Activated naive CD8-positive, alpha-beta T cell treated with anti-CD3 and anti-CD28 coated beads, Interleukin-2, amount 50 U/mL, for 24 hours (primary cell): ENCODE measurements at places on chromosomes 2 and 18.

DNA sequence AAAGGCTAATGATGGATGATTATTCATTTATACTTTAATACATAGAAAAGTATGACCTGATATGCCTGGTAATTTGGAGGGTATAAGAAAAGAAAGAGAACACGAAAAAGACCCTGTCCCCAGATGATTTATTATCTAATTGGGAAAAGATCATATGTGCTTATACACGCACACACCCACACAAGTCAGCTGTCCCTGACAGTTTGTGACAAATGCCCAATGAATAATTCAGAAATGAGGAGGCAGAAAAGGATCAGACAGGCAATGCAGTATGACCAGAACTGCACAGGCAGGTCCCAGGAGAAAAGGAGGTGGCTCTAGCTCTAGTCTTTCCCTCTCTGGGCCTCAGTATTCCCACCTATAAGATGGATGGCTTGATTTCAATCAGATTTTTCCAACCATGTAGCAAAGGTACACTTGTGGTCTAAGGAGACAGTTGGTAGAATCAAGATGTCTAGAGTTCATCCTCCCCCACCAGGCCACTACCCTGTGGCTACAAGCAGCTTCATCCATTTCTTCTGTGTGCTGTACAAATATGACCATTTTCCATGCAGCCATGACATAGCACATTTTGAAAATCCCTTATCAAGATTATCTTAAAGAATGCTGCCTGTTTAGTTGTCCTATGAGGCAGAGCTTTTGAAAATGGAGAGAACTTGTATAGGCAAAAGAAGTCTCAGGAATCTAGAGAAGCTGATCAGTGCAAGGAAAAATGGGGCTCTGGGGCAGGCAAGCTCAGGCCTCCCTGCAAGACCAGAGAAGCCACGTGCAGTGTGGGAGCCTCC, 19.7 kb downstream of the CYRIA start:
- no peak for DNase-seq

DNA sequence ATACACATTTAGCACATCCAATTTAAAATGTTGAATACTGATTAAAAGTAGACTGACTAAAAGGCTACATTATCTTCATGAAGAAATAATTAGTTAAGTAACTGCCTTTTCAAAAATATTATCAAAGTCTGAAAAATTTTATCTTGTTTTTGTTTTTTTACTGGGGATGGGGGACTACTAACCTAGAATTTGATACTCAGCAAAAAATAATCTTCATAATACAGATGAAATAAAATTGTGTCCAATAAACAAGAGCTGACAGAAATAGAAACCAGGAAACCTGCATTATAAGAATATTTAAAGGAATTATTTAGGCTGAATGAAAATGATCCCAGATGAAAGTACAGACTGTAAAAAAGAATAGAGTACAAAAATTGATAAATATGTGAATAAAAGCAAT, 200.7 kb upstream of the RGPD4 start:
- no peak for DNase-seq

- no peak for DNase-seq
These were observed 54.2 kb downstream of the SERTAD2 start for GRCh38 chr2:64599469-64599868.

DNA sequence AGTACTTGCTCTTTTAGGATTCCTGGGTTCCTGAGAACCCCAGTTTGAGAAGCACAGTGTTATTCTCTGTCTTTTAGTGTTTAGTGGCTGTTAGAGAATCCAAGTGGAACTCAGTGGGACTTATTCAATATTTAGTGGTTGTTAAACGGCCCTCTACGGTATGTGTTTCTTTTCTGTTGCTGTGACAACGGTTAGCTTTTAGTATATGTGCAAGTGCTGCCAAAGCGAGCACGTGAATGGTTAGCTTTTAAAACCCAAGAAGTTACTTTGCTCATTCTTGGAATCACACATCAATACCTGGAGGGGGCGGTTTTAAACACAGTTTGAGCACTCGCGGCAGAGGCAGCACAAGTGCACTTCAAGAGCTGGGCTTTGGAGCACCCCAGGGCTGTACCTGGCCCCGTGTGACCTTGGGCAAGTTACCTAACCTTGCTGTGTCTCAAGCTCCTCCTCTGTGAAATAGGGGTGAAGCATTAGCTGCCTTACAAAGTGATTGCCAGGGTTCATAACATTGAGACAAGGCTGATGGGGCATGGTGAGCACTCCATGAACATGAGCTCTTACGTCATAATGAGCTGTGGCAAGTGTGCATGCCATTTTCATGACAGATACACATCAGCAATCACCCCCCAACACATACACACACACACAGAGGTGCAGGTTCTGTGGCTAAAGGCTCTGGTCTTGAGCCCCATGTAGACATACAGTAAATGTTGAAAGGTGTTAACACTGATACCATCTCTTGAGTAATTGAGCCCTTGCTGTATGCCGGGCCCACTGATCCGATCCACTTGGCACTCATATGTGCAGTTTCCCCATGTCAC, 234.1 kb downstream of the ALPK2 start:
- DNase-seq, result no peak

- DNase-seq, result no peak
These were observed 161.6 kb downstream of the CTIF start for GRCh38 chr18:48700446-48700845.

DNA sequence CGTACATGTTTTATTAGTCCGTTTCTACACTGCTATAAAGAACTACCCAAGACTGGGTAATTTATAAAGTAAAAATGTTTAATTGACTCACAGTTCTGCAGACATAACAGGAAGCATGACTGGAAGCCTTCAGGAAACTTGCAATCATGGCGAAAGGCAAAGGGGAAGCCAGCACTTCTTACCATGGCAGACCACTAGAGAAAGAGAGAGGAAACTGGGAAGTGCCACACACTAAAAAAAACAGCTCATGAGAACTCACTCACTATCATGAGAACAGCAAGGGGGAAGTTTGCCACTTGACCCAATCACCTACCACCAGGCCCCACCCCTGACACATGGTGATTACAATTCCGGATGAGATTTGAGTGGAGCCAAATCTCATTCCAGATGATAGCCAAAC, 466.2 kb downstream of the IRS1 start:
- no peak for DNase-seq

- DNase-seq, result no peak
These were observed 21.9 kb downstream of the SERPINB12 start for GRCh38 chr18:63564021-63564420.

DNA sequence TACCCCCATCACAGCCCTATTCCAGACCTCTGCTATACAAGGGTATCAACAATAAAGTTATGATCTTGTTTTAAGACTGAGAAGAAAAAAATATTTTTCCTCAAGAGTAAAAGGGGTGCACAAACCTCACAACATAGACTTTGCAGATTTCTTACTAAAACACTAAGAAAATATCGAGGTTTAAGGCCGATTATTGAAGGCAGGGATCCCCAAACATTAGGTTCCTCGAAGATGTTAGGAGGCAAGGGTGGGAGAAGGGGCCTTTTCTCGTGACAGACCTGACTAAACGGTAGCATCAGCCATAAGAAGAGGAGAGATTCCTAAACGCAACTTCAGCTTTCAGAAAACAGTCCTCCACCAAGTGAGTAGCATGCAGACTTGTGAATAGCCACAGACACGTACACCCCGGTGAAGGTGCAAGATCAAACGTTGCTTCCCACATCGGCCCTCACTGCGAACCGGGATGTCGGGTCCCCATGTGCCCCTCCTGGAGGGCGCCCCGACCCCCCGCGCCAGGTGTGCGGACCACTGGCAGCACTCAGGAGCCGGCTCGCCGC, 678 bp downstream of the PIAS2 start:
- DNase-seq, result no peak

DNA sequence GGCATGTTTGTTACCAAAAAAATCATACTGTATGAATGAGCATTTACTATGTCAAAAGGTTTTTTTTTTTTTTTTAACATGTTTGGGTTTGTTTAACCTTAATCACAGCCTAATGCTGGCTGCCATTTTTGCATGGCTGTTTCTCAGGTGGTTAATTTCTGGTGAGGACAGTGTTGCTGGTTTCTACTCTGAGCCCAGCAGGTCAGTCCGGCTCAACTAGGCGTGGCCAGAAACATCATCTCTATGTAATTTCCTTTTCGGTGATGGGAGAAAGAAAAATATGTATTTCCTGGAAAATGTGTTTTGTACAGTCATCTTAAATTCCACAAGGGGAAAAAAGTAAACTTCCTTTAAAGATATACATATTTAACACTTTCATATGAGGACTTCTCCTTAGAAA, 24.9 kb upstream of the BZW1 start:
- no peak for DNase-seq

DNA sequence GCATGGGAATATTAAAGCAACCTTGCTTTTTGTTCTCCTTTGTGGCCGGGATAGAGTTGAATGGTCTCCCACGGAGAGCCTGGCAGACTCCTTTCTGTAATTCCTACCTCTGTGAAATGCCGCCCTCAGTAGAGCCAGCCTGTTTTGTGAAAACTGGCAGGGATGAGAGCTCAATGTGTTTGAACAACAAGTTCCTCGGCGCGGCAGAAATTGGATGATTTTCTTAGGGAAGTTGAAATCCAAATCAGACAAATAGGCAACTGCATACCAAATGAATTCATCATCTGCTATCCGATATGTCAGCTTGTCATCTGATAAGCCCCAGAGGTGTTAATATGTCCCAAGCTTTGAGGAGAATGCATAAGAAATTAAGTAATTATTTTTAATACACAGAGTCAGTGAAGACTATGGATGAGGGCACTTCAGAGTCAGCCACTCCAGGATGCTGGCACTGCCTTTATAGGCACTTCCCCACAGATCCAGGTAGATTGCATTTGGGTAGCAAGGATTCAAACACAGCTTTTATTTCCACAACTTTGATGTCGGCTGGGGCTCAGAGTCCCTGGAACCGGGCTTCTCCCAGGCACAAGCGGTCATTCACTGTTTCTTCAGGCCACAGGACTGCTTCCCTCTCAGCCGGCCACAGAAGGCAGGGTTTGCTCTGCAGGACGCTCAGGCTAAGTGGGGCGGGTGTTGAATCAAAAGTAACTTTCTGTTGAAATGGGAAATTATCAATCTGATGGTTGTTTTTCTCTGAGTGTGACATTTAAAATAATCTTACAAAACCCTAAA, 82.8 kb upstream of the REV1 start:
- no peak for DNase-seq

DNA sequence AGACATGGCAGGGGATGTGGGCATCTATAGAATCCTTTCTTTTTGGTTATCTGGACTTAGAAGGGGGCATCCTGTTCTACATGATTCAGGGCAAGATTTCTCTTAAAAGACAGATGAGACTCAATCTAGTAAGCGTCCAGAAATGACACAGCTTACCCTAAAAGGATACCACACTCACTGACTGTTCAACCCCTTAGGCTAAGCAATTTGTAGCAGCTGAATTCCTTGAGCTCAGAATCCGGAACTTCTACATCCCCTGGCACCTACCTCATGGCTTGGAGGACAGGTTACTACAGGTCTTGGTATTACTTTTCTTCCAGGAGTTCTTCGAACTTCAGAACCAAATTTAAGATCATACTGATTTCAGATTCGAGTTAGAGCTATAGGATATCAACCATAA, 138.4 kb downstream of the LAMA3 start:
- DNase-seq, result no peak

DNA sequence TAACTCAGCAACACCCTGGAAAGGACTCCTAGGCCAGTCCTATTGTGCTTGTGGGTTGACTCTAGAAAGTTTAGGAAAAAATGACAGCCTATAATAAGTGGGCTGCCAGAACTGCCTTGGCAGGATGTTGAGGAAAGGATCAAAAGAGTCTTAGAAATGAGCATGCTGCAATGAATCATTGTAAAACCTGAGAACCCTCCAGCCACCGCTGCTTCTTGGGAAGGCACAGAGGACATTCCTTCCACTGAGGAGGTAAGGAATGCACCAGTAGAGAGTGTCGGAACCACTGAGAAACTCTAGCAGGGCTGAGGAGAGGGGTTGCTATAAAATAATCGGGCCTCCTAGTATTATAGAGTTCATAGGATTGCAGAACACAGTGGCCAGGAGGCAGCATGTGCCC, 146.7 kb upstream of the SMIM21 start:
- DNase-seq, result no peak

DNA sequence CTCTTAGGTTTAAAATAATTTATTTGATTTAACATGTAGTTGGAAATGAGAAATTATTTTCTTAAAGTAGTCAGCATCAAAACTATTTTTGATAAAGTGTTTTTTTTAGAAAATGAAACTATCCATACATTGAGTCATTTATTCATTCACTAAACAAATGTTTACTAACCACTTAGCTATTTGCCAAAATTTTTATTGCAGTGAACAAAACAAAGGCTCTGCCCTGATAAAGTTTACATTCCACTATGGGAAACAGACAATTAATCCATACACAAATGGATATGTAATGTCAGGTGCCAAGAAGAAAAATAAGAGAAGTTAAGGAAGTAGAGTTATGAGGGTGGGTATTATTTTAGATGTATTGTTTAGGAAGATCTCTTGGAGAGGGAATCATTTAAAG, 19.1 kb upstream of the CCDC178 start:
- DNase-seq, result no peak

GRCh38 chr2:237482485-237482884, 4.6 kb upstream of the MLPH start:
- no peak for DNase-seq

- DNase-seq, result peak; percentile 92
These were observed at the start of gene C2orf68 for GRCh38 chr2:85611705-85612587. Gene C2orf68, minus strand, starts transcription at chr2:85612066. Its CDS starts 82 bp downstream, at chr2:85611984.

DNA sequence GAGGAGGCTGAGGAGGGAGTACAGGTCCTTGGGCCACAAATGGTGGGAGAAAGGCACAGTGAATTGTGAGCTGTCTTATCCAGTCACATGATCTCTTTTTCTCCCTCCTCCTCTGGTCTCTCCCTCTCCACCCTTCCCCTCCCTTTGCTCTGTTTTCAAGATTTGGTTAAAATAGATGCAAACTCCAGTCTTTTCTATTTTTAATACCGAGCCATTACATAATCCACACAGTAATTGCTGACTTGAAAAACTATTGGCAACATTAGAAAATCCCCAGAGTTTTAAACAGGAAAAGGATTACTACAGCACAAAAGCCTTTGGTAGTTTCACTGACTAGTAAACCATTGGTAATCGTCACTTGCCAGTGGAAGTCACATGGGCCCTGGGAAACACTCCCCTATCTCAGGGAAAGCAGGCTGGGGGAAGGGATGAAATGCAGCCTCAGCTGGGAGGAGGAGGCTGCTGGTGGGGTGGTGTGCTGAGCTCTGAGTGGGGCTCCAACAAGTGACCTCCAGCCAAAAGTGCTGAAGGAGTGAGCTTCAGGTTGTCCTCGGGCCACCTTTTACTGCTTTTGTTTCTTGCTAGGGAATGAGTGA, 57.4 kb upstream of the PCBP1 start:
- DNase-seq, result no peak

- DNase-seq, result no peak
These were observed 35.0 kb downstream of the SRSF7 start for GRCh38 chr2:38716185-38716584.

DNA sequence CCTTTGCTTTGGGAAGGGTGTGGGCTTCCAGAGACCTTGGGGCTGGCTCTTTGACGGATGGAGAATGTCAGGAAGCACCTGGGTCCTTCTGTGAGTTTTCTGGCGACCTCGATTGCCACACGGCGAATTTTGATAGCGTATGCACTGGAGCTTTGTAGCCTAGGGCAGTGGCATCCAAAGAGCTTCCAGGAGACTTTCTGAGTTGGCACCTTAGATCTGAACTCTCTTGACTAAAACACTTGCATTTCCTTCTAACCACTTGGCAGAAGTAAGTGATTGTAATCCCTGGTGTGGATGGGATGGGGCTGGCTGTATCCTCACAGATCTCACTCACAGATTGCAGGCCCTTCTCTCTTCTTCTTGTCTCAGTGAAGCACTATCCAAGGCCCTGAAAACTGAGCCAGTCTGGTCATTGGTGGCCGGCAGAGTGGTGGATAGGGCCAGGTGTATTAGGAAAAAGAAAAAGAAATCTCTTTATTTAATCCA, 7.8 kb downstream of the RNF144A start:
- no peak for DNase-seq
